NCI-H1436 (cell line): ENCODE measurements at places on chromosomes 13 and 19.

GRCh38 chr13:98174307-98174706 is 2.8 kb downstream of the RNF113B start:
- DNase-seq, result no peak

DNA sequence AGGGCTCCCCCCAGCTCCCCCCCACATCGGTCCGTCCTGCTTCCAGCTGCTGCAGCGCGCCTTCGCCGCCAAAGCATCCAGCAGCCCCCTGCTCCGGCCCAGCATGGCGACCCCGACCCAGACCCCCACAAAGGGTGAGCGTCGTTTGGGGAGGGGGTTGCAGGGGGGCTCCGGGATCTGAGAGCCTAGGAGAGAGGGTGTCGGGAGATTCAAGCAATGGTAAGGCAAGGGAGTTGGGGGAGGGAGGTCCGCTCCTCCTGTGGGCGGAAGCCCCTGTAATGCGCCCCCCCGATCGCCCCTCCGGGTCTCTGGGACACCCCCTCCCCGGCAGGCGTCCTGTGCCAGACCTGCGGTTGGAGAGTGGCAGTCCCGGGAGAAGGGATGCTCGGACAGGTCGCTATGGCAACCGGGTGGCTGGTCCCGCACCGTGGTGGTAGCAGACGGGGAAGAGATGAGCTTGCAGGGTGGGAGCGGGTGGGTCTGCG is at the start of gene FXYD7:
Gene FXYD7, plus strand, starts transcription at position 25 of the 485 bp plus-strand sequence. Its CDS starts 79 bp downstream, at position 104.
- no peak for DNase-seq

DNA sequence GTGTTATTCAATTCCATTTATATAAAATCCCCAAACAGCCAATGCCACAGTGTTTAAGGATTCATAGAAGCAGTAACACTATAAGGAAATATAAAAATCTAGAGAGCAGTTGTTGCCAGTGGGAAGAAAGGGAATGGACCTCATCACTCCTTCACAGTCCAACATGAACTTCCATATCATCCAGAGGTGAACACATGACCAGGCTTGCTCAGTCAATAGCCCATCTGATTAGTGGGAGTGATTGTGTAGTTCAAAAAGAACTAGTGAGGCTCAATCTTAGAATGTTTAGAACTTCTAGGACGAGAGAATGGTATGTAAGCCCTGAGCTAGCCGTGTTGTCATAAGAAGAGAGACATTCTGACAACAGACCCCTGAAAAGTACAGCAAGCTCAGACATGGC is 314.1 kb downstream of the LIG4 start:
- no peak for DNase-seq

GRCh38 chr13:23778879-23779278 is 110.3 kb downstream of the MIPEP start:
- no peak for DNase-seq

DNA sequence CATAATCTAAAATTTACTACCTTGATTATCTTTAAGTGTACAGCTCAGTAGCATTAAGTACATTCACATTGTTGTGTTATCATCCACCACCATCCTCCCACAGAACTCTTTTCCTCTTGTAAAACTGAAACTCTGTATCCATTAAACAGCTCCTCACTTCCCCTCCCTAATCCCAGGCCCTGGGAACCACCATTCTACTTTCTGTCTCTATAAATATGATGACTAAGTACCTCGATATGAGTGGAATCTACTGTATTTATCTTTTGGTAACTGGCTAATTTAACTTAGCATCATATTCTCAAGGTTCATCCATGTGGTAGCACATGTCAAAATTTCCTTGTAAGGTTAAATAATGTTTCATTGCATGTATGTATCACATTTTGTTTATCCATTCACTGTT is 49.0 kb upstream of the POMP start:
- no peak for DNase-seq

DNA sequence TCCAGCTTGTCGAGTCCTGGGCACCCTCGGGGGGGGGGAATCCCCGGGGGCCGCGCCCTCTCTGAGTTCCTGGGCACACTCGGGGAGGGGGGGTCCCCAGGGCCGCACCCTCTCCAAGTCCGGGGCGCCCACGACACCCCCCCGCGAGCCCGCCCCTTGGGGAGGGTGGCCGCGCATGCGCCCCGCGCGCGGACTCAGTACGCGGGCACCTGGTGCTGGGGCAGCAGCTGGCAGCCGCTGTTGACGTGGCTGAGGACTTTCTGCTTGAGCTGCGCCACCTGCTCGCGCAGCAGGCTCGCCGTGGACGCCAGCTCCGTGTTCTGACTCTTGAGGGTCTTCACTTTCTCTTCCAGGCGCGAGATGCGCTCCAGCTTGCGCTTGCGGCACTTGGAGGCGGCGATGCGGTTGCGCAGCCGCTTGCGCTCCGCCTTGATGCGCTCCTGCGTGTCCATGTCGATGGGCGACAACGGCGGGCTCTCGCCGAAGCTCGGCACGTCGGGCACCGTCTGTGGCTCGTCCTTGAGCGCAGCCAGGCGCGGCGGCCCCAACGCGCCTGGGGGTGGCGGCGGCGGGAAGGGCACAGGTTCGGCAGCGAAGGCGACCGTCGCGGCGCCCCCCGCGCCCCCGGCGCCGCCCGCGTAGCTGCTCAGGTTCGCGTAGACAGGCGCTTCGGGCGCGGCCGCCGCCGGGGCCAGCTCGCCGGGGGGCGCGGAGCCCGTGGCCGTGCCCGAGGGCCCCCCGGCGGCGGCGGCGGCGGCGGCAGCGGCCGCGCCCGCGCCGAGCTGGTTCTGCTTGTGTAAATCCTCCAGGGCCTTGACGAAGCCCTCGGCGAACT is 958 bp downstream of the JUND start:
- DNase-seq, result peak; percentile 80

GRCh38 chr19:47269596-47269995 is 5.1 kb upstream of the INAFM1 start:
- no peak for DNase-seq

DNA sequence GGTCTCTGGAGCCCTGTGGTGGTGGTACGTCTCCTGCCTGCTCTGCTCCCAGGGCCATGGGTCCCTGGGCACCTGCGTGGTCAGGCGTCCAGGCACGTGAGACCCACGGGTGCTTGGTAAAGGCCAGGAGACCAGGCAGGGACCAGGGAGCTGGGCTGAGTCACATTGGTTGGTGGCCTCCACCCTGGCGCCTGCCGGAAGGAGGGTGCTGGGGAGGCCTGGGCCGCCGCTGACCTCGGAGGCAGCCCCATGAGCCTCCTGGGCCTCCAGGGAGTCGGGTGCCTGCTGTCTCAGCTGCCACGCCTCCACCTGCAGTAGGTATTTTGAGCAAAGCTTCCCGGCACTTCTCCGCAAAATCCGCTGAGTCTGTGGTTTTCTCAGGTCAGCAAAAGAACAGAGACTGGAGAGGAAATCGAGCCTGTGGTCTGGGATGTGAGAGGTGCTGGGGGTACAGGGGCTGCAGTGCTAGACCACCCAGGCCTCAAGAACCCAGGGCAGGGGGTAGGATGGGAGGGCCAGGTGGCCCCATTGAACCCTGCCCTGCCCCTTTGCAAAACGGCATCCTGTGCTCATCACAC is 3.6 kb upstream of the PLK5 start:
- no peak for DNase-seq

- no peak for DNase-seq
Measured at GRCh38 chr19:40309666-40310065, 24.5 kb upstream of the AKT2 start.

GRCh38 chr13:39528661-39528980 is 74.4 kb downstream of the LHFPL6 start:
- no peak for DNase-seq

DNA sequence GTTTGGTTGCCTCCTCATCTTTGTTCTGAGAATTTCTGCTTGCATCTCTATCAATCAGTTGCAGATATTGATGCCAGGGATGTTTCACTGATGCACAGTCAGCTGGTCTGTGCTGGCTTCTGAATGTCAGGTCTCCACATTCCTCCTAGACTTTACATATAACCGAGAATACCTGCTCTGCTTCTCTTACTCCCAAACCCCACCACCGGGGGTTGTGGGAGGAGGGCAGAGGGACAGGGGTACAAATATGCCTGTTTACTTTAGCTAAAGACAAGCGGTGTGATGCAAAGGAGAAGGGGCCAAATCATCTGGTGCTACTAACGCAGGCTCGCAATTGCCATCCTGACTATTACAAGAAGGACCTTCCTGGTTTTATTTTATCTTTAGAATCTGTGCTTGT is 17.4 kb upstream of the KLHL1 start:
- DNase-seq, result no peak

GRCh38 chr13:112061367-112062061 is 5.4 kb upstream of the SOX1 start:
- no peak for DNase-seq

- no peak for DNase-seq
Measured at GRCh38 chr19:46205183-46205984, 24.2 kb upstream of the IGFL1 start.

GRCh38 chr13:44260336-44260735 is 113.3 kb upstream of the SERP2 start:
- DNase-seq, result no peak

DNA sequence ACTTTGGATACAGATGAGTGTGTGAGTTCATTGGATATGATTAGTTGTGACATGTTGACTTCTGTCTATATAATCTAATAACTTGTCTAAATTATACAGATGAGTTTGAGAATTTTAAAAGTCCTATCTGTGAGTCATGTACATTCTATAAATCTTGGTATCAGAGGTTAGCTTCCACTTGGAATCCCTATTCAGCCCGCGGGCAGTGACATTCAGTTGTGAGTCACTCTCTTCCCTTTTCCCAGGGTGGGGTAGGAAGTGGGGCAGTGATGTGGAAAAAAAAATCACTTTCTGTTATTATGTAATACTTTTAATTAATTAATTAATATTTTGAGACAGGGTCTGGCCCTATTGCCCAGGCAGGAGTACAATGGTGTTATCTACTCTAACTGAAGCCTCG is 33.0 kb upstream of the ZNF808 start:
- no peak for DNase-seq

GRCh38 chr13:97257800-97258799 is 36.0 kb downstream of the MBNL2 start:
- DNase-seq, result no peak

DNA sequence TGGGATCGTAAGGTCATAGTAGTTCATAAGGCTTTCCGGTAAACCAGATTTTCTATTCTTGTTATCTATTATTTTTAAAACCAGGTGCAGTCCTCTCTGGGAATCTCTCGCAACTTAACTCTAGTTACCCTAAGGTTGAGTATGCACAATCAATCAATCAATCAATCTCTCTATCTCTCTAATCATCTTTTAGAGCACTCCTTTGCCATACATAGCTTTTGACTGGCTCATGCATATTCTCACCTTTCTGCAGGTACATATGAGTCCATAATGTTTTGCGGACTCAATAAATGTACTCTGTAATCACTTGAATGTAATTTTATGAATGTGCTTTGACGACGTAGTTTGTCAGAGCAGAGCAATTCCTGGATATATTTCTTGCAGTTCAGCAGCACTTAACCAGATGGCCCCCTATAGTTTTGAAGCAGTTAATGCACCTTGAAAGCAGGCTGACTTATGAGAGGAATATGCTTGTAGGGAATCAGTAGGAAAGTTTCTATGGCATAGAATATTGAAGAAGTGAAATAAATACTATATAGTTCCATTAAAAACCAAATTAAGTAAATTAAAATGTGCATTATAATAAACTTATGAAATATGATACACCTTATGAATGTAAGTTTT is 524.7 kb downstream of the GPC5 start:
- no peak for DNase-seq

DNA sequence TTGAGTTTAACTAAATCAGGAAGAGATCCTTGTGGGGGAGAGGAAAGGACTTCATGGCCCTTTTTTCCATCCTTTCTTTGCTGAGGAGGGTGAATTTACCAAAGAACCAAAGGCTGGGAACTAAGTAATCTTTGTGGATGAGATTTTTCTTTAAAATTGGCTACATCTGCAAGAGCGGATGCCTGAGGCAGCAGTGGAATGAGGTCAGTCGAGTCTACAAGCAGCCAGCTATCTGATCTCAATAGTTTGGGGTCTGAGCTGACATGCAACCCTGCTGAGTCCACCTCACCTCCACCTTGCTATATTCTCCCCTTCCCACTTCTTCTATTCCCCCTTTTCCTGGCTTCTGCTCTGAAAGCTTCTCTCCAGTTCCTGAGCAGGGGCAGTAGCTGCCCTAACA is 3.6 kb upstream of the DNAJC15 start:
- no peak for DNase-seq

DNA sequence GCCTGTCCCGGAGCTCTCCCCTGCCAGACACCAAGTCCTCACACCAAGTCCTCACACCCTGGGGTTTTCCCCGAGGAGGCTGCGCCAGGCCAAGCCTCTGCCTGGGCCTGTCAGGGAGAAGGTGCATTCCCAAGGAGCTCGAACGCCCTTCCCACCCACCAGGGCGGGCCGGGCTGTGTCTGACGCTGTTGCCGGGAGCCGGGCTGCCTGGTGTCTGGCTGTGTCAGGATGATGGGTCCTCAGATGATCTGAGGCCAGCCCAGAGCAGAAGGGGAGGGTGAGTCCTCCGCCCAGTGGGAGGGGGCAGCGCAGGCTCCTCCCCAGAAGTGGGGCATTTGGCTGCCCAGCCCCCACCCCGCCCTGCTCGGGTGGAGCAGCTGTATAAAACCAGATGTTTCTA is 2.3 kb upstream of the HAS1 start:
- DNase-seq, result no peak

- no peak for DNase-seq
Measured at GRCh38 chr19:54096617-54097106, 3.9 kb downstream of the OSCAR start.

DNA sequence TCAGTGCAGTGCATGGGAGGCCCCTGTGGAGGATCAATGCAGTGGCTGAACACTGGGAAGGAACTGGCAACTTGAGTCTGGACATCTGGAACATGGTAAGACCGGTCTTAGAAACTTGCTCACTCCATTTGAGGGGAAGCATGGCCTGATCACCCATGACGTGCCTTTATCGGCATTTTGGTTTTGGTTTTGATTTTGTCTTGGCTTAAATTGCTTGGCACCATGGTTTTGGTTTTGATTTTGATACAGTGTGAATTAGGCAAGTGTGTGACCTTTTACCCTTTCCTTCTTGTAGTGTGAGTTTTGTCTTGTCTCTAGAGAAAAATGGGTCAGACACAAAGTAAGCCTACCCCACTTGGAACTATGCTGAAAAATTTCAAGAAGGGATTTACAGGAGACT is 77.3 kb downstream of the ZNF486 start:
- DNase-seq, result no peak

GRCh38 chr13:95494082-95494681 is 58.3 kb upstream of the CLDN10 start:
- DNase-seq, result no peak

- no peak for DNase-seq
Measured at GRCh38 chr19:22919946-22920345, 83.0 kb downstream of the ZNF728 start.

GRCh38 chr13:90627813-90628212 is 719.7 kb upstream of the MIR17HG start:
- DNase-seq, result no peak

DNA sequence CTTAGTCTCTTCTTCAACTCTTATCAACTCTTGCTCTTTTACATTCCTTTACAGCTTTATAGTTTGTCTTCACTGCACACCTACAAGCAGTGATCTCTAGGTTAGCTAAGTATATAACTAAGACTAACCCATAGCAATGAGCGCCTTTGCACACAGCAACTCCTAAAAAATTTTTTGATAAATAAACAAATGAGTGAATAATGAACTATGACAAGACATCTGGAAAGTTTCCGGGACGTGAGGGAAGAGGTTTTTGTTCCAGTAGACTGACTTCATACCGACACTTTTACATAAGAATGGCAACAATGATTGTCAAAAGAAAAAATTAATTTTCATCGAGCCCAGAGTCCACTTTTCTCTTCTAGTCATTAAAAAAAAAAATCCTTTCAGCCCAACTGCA is 98.3 kb downstream of the ELF1 start:
- no peak for DNase-seq
